ENCODE measurements at places on chromosomes 2 and 18. TPM values are rescaled to one million over a fixed set of nuclear protein-coding genes. Genes with fewer than 3 reads are reported as not detected.

CYS1 gene
- polyA plus RNA-seq = 100 TPM

PAX8 gene
- 593 TPM for polyA plus RNA-seq

KCNG2 gene
- polyA plus RNA-seq = 0.46 TPM

WNT10A gene
- polyA plus RNA-seq = 1.1 TPM

FBLN7 gene
- 13.9 TPM for polyA plus RNA-seq

DNA sequence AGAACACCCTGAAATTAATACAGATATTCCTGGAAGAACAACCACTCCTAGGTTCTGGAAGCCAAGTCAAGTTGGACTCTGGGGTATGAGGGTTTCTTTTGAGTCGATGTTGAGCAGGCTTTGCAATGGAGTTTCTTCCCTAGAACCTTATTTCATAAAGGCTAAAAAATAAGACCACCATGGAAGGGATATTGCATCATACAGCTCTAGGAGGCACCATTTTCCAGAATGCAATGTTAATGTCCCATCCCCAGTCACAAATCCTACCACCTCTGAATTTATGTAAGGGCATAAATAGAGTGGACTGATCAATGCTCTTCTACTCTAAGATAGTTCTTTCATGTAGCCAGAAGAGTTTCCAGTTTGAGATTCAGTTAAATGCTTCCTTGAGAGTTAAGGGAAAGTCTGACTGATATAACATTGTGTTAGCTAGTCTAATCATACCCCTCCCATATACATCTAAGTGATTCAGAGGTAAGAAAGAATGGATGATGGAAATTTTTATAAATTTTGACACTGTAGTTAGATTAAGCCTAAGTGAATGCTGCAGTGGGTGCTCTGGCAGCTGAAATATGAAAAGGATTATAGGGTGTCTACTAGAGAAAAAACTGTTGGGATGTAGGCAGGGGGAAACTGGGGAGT, 22.0 kb downstream of the ARHGAP15 start:
- DNase-seq = no peak

- DNase-seq = no peak
Observed at GRCh38 chr18:38759457-38759856, 1193.9 kb upstream of the CELF4 start.

- no peak for DNase-seq
Observed at GRCh38 chr18:66900837-66901236, 296.9 kb upstream of the CDH19 start.

- DNase-seq = no peak
Observed at GRCh38 chr2:64698177-64698643, 44.5 kb upstream of the SERTAD2 start.

- no peak for DNase-seq
Observed at GRCh38 chr2:37436323-37436722, 91.9 kb downstream of the QPCT start.

DNA sequence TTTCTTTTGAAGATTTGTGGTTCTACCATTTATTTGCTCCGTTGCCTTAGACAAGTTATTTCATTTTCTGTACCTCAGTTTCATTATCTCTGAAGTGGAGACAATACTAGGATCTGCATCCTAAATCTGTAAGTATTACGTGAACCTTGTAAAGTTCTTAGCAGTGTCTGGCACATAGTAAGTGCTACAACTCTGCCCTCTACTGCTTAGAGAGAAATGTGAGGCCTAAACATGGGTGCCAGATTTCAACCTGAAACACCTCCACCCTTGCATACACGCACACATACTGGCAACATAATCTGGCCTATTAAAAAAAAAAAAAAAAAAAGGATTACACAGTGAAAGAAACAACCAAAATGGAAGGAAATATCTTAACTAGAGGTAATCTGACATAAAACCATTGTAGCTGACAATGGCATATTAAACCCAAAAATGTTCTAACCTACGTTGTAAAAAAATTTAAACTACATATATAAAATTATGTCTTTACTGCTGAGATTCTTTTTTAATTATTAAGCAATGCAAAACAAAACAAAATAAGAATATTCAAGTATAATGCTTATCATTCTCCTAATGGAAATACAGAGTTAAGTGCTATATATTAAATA, 132.6 kb downstream of the MAP2 start:
- DNase-seq = no peak

DNA sequence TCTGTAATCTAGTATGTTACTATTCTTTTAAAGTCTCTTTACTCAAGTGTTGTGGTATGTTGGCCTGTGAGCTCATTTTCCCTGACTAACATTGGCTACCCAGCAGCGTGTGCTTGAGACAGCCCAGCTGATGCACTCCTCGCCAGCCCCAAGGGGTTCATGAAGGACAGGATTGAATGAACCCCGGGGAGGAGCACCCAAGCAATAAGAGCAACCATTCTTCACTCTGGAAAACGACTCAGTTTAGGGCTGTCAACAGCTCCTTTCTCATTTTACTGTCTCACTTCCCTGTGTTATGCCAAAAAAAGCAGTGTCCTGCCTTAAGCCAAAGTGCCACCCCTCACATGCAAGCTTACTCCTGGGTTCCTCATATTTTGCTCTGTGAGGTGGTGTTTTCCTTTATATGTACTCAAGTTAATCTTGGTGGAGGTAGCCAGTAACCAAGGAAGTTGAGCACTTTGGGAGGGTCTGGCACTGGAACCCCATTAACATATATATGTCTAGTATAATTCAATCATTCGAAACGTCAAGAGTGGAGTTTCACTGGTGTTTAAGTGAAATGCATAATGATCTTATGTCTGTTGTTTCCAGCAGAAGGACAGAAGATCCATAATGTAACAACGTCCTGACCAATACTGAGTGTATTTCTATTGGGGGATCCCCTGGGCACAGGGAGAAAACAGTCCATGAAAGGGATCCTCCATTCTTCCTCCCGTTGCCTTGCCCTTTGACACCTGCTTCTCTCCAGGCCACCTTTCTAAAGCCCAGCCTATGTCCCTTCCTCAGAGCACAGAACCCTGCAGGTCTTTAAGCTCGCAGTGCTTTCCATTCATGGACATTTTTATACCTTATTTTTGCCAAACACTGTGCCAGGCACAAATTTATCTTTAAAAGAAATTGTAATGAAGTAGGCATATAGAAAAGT, 43.2 kb downstream of the ATIC start:
- DNase-seq = no peak
